Stimulated activated CD8-positive, alpha-beta memory T cell treated with anti-CD3 and anti-CD28 coated beads, Interleukin-2, amount 100 ng/mL, for 48 hours (primary cell): ENCODE measurements at places on chromosomes 4 and X.

DNA sequence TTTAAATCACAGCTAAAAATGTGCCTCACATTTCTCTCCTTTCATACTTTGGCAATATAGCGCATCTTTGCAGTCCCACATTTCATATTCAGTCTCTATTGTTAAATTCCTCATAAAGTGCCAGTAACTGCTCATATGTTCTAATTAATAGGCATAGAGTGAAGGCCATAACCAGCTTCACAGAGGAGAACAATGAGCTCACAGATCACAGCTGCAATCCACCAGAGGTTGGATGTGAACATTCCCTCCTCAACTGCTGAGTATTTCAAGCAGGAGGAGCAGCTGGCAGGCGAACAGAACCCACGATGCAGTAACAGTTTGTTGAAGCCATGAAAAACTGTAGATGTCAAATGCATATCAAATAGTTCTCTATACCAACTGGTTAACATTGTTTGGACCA is 2088.7 kb upstream of the AGA start:
- no peak for DNase-seq

DNA sequence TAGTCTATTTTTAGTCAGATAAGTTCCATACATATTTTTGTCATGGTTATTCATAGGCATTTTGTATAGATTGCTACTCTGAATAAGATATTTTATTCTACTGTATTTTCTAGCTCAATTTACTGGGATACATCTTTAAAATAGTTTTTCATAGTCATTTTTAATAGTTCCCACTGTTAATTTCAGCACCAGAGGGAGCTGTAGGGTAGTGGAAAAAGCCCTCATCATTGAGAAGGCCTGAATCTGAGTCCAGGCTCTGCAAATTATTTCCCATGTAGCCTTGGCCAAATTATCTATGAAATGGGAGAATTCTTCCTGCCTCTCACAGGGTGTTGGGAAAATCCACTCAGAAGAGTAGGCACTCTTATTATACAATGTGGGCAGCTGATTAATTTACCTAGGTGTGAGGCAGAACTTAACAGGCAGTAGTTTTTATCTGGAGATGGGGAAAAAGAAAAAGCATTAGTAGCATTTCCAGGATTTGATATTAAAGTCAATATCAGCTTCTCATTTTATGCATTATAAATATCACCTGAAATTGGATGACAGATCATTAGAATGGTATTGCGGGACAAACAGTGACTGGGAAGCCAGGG is 102.9 kb upstream of the PAQR3 start:
- no peak for DNase-seq

DNA sequence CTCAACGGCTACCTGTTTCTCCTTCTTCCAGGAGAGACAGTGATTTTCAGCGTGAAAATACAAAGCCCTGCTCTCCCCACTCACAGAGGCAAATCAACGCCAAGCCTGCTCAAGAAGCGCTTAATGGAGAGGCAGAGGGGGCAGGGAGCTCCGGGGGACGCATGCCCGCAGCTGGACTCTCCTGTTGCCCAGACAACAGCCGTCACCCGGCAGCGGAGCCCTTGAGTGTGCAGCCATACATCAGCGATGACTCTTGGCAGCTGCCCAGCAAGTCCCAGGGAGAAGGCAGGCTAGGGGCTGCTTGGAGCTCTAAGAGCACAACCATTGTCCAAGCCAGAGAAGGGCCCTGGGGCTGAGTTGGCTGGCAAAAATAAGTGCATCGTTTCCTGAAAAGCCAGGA is 71.0 kb upstream of the AFAP1 start:
- no peak for DNase-seq

- DNase-seq: peak; percentile 40
Observed at GRCh38 chr4:1171311-1172227, 814 bp downstream of the SPON2 start.

DNA sequence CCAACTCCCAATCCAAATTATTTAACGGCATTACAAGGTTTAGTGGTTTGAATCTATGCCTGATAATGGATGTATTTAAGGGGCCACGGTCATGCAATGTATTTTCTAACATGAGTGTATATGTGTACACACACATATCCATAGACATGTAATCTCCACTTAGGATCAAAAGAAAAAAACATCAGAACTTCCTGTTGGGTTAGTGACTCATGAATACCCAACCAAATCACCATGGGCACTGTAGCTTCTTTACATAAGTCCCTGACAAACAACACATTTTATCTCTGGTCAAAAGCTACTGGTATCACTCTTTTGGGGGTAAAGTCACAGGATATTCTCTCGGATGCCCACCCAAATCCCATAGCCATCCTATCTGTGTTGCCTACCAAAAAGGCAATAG is 36.5 kb upstream of the TFDP3 start:
- no peak for DNase-seq

DNA sequence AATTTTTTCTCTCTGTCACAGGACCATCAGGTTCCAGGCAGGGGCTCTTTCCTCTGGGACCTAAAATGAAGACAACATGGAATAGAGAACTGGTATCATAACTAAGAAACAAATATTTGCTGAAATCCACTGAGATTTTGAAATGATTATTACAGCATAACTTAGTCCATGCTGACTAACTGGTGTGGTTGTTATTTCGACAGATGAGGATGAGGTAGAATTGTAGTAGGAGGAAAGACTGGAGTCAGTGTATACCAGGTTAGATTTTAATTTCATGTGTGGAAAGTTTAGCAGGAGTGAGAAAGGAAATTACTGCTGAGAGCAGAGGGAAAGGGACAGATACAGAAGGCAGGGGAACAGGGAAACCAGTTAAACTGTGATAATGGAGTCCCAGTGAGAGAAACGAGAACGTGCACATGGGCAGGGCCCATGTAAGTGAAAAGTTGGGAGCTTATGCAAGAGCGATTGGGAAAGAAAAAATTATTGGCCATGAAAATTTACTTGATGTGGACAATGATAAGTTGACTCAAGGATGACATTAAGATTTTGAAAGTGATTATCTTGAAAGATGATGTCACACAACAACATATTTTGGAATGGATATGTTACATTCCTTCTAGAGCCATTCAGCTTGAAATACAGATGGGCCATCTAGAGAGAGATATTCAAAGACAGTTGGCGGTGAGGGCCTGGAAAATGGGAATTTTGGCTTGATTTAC is 98.7 kb upstream of the DDIT4L start:
- no peak for DNase-seq

- DNase-seq: no peak
Observed at GRCh38 chrX:23185951-23186350, 148.7 kb upstream of the PTCHD1 start.

DNA sequence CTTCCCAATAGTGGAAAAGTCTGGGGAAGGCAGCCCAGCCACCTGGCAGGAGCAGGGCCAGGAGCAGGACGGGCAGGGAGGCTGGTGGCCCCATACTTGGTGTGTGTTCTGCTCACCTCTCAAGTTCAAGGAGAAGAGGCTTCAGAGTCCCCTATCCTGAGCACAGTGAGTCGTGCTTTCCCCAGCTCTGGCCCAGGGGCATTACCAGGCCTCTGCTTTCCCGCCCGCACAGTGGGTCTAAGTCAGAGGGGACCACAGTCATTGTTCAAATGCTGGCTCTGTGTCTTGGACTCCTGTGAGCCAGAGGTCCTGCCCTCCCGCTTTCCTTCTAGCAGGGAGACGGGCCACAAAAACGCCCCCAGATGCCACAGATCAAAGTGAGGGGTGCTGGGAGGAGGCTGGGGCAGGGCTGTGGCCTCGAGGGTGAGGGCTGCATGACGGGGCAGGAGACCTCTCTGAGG is 27.6 kb downstream of the HTRA3 start:
- no peak for DNase-seq

DNA sequence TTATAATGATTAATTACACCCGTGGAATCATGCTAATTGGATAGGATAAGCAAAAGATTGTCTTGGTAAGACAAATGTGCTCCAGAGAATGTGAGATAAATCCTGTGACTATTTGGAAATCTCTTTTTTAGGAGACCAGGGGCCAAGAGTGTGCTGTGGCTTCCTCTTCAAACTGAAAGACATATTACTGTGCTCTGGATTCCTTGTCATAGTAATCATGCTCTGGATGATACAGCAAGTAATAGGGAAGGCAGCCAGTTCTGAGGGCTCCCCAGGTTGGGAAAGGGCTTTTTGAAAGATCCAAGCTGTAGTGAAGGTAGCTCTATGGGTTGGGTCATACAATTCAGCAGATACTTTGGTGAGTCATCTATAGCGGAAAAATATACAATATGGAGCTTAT is 600.5 kb downstream of the PCDH18 start:
- DNase-seq: no peak

DNA sequence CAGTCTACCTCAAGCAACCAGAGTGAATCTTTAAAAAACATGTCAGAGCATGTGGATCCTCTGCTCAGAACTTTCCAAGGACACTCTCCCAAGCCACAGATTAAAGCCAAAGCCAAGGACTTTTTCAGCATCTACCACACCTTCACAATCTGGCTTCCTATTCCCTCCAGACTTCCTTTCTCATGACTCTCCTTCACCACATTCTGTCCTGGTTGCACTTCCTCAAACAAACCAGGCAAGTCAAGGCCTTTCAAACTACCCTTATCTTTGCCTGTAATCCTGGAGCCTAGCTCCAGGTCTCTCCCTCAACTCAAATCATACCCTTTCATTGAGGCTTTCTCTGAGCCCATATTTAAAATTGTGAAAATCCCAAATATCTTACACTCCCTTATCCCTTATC is 191.6 kb upstream of the GALNTL6 start:
- DNase-seq: no peak

DNA sequence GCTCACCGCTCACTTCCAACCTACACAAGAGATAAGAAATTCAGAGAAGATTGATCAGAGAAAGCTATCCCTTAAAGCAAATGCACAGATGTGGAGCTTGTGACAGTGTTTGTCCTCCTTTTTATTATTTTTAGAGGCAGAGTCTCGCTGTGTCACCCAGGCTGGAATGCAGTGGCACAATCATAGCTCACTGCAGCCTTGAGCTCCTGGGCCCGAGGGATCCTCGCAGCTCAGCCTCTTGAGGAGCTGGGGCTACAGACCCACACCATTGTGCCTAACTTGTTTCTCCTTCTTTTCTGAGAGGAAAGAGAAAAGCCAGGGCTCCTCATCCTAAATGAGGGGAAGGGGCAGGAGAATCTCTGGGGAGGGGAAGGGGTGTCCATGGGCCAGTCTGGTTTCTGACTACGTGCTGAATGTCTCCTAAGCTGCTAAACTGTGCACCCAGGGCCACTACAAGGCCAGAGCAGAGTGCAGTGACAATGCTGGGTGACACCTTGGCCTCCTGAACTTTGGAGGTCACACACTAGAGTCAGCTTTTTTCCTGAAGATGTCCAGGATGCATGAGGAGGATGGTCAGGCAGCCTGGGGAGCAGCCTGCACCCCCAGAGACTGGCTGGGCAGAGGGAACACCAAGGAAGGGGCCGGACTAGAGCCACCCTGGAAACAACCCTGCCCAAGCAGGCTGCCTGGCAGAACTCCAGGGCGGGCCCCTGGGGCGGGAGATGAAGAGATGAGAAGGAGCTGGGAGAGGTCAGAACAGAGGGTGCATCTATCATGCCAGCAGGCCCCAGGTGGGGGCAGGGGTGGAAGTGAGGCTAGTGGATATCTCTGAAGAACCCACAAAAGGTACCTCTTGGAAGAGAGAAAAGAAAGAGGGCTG is 55.5 kb upstream of the PROM1 start:
- DNase-seq: no peak

DNA sequence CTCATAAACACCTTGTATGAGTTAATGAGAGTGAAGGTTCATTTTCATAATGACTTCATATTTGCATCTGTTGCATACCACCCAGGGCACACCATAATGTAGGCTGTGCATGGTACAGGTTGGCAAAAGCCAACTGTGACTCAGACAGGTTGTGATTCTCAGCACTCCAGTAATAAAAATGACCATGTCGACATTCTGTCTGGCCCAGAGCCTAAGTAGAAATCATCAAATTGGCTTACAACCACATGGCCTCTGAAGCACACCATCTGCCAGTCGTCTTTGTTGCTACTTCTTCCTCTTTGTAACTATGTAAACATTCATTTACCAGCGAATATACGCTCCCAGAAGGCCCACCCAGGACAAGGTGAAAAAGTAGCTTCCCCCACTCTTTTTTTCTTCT is 459.5 kb downstream of the GASK1B start:
- no peak for DNase-seq

- DNase-seq: no peak
Observed at GRCh38 chrX:49042581-49043219, 457 bp downstream of the TFE3 start.

- no peak for DNase-seq
Observed at GRCh38 chrX:150625875-150626274, 57.5 kb downstream of the MTM1 start.

DNA sequence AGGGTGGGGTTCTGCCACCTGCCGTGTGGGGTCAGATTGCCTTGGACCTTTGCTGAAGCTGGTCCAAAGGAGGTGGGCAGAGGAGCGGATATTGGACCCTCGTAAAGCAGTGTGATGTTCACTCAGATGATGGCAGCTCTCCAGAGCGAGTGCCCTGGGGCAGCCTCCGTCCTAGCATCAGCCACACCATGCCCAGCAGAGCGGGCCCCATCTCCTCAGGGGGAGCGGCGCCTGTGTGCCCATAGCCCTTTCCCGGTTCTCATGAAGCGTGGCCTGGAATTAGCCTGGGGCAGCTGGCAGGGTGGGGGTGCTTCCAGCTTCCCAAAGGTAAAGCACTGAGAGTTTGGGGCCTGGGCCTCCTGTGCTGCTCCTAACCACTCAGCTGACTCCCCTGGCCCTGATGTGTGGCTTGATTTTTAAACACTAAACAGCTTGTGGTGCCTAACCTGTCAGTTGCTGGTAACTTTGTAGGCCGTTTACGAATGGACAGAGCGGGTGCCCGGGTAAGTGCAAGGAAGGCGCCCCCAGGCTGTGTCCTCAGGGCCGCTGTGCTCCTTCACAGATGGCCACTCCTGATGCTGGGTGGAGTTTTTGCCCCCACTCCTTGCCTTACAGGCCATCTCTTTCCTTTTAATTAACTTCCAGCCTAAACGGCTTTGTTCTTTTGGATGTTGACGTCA is 36.0 kb downstream of the NOP14 start:
- DNase-seq: no peak
